Stimulated activated CD4-positive, alpha-beta T cell treated with anti-CD3 and anti-CD28 coated beads, Interleukin-12 subunit alpha, Interleukin-12 subunit beta, amount 100 ng/mL, for 48 hours (primary cell): ENCODE measurements at places on chromosomes 3 and 15.

GRCh38 chr3:127484601-127485388 lies 105.7 kb downstream of the TPRA1 start:
- peak; percentile 32 for DNase-seq

DNA sequence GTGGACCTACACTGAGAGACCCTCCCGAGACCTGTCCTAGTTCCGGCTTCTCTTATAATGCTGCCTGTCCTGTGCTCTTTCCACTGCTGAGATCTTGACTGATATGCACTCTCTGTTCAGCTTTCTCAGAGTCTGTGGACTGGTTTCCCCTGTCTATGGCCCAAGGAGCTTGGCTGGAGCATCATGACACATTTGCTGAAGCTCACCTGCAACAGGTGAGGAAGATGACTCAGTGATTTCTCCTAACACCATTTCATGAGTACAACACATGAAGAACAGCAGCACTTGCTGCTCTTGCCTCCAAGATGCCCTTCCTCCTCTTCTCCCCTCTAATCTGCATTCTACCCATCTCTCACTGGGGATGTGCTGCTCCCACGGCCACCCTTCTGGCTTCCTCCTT lies 92.1 kb downstream of the DUT start:
- no peak for DNase-seq

GRCh38 chr3:158121295-158121694 lies 11.4 kb downstream of the RSRC1 start:
- no peak for DNase-seq

DNA sequence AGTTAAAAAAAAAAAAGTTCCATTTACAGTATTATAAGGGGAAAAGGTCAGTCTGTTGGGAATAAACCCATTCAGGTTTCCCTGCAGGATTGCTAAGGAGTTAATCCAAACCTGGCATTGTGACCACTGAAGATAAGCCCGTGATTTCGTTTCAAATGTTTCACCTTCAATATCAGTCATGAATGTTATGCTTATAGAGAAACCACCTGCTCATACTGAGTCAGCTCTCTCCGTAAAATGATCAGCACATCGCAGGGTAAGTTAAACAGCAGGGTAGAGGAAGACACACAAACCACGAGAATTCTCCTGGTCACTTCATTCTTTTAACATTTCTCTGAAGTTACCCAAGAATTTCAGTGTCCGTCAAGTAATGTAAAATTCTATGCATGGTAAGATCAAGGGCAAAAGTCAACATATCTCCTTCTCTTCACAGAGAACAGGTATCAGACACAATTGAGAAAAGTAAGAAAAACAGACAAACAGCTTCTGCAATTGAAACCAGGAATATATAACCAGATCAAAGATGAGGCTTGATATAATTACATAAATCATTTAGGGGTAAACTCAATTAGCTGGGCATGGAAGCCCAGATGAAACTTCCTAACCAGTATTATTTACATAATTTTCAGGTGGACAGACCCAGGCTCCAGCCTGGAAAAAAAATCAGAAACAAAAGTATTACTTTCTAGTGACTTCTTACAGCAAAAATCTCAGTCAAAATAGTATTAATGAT lies 67.6 kb upstream of the ARHGEF3 start:
- no peak for DNase-seq

- no peak for DNase-seq
Observed at GRCh38 chr3:42032693-42033349, 58.3 kb upstream of the TRAK1 start.

GRCh38 chr15:89090791-89091626 lies 2.8 kb downstream of the ABHD2 start:
- DNase-seq = no peak

GRCh38 chr3:198088421-198088955 lies 128.5 kb downstream of the LMLN start:
- no peak for DNase-seq

DNA sequence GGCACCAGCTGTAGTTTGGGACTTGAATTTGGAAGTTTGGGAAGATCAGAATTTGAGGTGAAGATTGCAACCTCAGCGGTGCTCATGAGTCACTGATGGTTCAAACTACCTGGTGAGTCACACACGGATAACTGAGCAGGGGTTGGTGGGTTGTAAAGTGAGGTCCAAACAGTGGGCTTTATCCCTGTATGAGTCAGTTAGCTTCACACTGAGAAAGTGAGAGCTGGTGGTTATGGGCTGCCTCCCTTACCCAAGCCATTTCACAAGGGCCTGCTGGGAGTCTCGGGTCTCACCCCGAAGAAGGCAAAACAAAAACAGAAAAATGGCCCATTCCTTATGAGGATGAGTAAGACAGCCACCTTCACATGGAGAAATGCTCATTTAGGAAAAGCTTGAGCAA lies 77.0 kb downstream of the ITGA11 start:
- DNase-seq = no peak

- DNase-seq = no peak
Observed at GRCh38 chr3:61110576-61110975, 140.7 kb downstream of the FHIT start.

DNA sequence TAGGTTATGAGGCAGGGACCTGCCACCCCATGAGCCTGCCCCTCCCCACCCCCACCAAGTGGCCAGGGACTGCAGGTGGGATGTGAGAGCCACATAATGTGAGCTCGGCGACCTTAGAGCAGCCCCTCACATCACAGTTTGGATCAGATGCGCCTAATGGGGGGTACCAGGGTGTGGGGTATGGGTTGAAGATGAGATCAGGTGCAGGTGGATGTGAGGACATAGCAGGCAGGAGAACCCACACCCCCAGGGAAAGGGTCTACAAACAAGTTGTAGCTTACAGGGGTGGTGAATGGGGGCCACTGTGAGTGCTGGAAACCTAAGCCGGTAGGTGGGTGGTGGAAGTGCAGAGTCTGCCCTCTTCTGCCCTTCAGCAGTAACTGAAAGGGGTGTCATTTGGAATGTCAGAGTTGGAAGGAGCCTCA lies 94.0 kb downstream of the CORO2B start:
- no peak for DNase-seq

GRCh38 chr3:175941352-175941751 lies 1082.2 kb downstream of the NAALADL2 start:
- DNase-seq = no peak

DNA sequence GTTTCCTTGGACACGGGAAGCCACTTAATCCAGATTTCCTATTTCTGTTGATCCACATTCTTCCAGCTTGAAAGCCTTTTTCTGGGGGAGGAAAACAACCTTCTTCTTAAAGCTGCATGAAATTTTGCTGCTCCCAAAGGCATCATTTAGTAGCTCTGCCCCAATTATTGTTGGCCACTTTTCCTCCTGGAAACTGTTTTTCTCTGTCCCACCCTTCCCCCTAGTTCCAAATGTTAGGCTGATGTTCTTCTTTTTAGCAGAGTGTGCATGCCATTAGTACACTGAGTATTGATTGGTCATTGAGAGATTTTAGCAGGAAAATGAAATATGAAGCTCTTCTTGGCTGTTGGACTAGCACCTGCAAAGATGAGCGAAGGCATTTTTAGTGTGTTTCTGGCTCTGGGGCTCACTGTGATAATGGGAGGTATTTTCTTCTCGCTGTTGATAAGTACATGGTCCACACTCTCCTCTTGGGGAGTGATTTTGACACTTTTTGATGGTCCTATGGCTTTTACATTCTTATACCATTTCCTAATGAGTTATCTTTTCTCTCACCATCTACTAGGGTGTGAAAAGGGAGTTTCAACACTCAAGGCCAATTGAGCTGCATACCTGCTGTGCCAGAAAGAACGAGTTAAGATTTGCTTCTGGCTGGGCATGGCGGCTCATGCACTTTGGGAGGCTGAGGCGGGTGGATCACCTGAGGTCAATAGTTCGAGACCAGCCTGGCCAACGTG lies 200.5 kb downstream of the PTPRG start:
- no peak for DNase-seq

- DNase-seq = no peak
Observed at GRCh38 chr3:166104938-166105337, 267.7 kb upstream of the BCHE start.

DNA sequence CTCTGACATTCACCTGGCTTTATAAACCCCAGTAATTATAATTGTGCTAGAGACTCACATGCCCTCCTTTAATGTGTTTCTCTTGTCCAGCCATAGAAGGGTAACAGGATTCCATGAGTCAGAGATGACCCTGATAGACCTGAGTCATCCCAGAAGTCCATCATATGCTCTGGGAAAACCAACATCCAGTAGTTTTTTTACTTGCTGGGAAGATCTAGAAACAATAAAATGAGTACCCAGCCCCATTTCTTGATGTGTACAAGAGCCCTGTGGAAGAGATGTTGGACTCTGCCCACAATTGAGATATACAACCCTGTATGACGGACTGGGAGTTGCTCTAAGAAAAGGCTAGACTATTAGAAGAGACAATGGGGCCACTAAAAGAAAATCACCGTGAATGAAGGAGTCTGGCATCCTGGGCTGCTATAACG lies 22.4 kb upstream of the THUMPD3 start:
- no peak for DNase-seq

DNA sequence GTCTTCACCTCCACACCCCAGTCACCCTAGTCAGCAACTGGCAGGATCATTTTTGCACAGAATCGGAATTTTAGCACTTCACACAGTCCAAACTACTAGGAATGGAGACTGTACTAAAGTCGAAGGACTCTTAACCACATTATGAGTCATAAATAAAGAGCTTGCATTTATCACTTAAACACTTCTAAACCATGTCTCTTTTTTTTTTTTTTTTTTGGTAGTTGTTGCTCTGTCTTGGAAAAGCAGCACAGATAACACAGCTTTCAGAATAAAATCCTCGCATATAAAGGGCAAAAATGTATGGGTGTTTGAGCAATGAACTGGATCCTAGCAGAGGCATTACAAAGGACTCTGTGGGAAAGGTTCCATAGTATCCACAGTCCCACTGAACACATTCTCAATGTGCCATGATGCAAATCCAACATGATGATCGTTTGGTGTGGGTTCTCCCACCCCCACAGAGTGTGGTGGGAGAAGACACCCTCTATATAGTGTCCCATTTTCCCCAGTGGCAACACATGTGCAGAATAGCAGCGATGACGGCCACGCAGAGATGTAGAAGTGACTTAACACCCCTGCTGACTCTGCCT lies 47.1 kb downstream of the FOXP1 start:
- no peak for DNase-seq

DNA sequence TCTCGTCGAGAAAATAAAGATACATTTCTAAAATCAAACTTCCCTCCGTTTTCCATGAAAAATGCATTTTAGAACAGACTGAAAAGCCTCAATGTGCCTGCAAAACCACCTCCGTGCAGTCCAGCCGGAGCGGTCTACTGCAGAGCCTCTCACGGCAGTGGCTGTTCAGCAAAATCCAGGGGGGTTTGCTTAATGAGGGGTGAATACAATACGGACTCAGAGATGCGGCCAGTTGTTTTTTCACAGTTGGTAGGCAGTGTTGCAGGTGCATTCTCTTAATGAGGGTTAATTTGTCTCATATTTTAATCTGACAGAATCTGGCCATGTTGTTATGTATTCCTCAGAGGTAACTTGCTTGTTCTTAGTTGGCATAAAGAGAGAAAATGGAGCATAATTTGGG lies 223.0 kb downstream of the EBLN2 start:
- DNase-seq = no peak

GRCh38 chr3:184637705-184638104 lies 74.2 kb downstream of the MAGEF1 start:
- no peak for DNase-seq

GRCh38 chr3:188941103-188941502 lies 230.7 kb upstream of the TPRG1 start:
- no peak for DNase-seq

DNA sequence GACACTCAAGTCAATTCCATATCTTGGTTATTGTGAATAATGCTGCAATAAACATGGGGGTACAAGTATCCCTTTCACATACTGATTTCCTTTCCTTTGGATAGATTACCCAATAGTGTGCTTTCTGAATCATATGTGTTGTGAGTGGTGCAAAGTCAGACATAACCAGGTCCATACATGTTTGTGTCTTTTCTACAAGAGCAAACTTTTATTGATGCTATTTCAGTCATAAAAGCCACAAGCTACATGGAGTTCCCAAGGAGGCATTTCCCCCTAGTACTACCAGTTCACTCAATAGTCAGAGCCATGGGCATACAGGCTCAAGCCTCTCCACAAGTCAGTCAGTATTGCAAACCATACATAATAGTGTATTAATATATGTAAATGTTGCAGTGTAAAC lies 10.1 kb downstream of the CEP63 start:
- DNase-seq = no peak

GRCh38 chr15:87689716-87690115 lies 566.8 kb downstream of the NTRK3 start:
- DNase-seq = no peak

DNA sequence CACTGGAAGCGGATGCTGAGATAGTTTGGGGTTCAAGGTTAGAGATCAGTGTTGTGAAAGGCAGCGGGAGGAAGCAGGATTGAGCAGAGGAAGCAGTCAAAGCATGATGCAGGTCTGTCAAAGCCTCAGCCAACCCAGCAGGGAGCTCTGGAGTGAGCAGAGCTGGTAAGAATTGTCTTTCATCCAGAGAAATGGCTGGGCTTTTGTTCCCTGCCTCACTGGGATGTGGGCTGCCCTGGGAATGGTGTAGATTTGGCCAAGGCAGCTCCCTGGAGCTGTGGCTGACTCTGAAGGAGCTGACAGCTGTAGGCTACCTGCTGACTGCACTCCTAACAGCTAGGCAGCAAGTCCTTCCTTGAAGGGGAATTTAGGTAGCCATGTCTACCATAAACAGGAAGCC lies 61.9 kb upstream of the STXBP5L start:
- no peak for DNase-seq

DNA sequence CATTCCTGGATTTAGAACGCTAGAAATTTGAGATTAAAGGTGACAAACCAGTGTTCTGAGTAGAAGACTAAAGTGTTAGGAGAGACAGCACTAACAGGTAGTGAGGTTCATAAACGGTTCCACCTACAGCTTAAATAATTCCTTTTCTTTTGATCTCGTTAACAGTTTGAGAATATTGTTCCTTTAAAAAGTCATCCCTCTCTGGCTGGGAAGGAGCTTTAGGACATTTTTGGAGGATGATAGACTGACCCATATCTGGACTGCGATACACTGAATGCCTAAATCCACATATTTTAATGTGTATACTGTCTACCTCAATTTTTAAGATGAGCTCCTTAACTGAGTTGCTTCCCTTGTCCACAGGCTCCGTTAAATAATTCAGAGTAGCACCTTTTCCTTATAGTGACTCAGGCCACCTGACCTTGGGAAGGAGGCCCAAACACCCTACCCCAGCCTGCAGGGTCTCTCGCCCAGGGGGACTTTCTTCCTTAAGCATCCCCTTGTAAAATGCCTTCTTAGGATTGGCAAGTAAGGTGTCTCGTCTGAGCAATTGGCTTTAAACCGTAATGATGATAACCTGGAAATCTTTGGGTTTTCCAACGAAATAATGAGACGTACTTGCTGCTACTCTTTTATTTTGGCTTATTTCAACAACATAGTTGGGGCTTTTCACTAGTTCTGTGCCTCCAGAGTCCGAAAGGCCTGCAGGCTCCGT lies 3.3 kb downstream of the TRIM71 start:
- no peak for DNase-seq

- no peak for DNase-seq
Observed at GRCh38 chr3:55565521-55565920, 78.4 kb upstream of the WNT5A start.
